ENCODE measurements at places on chromosomes 7 and 10.

DNA sequence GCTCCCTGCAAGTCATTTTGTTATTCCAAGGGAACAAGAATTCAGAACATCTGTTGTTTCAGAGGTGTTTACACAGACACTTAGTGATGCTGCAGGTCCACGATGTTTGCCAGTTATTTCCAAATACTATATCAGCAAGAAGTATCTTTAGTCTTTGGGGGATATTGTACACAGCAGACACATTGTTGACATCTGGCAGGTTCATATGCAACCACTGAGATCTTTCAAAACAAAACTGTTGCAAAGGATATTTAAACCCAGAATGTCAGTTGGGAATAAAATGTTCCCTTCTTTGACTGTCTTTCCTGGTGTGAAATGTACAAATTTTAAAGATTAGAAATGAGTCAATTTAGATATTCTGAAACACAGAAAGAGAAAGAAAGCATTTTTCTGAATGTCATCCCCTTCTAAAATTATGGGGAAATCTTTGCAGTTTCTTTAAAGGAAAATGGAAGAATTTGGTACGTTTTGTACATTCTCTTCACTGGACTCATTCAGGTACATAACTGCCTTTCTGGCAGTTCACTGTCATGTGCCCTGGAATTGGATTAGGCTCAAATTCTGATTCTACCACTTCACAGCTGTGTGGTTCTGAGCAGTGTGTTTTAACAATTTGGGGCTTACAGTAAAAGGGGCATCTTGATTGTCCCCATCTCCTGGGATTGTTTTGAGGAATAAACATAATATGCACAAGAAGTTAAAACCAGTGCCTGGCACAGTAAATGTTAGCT lies 40.3 kb upstream of the CELF2 start:
- no peak for DNase-seq

DNA sequence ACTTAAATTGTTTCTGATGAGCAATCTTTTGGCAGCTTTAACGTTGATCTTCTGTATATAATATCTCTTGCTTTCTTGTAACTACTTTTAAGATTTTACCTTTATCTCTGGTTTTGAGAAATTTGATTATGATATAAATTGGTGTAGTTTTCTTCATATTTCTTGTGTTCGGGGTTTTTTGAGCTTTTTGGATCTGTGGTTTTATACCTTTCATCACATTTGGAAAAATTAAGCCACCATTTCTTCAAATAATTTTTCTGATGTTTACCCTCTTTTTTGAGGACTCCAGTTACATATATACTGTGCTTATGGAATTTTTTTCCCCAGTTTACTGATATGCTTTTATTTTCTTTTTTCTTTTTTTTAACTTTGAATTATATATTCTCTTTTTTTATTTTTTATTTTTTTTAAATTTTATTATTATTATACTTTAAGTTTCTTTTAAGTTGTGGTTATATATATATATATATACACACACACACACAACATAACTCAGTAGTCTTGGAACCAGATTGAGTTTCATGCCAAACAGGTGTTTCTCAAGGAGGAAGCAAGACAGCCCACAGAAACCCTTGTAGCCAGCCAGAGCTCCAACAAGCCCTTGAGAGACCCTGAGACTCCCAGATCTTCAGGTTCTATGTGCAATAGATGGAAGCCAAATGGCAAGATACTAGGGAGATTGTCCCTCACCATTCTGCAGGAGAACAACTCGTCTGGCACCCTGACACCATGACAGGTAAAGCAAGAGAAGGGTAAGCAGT lies 27.5 kb upstream of the NME8 start:
- no peak for DNase-seq

GRCh38 chr10:86139066-86139657 lies 227.4 kb downstream of the GRID1 start:
- DNase-seq: no peak

DNA sequence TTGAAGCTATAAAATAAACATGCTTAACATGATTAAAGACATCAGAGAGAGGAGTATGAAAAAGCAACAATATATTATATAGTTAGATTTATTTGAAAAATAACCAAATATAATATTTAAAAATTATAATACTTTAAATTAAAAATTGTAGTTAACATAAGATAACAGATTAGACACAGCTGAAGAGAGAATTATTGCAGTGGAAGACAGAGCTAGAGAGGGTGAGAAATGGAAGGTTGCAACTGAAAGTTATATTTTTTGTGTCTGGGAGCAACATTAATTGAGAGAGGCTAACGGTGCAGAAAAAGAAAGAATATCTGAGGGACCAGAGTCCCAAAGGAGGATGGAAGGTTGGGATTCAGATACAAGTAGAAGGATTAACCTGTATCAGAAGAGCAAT lies 548.9 kb upstream of the FZD8 start:
- DNase-seq: no peak

DNA sequence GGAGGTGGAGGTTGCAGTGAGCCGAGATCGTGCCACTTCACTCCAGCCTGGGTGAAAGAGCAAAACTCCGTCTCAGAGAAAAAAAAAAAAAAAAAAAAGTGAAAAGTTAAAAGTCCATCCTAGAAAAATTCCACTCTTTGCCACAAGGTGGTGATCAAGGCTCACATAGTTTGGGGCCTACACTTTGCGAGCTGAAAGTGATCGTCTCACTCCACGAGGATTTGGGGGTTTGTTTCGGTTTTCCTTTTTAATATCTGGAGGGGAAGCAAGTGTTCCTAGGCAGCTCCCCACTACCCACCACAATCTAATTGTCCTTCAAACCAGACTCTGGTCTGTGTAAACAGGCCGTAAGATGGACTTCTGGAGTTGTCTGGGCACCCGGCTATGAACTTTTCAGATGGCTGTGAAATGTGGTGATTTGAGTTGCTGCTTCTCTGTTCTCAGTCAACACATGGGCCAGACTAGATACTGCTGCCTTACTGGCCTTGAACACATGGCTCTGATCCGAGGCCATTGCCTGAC lies 27.1 kb downstream of the PRLHR start:
- DNase-seq: no peak

DNA sequence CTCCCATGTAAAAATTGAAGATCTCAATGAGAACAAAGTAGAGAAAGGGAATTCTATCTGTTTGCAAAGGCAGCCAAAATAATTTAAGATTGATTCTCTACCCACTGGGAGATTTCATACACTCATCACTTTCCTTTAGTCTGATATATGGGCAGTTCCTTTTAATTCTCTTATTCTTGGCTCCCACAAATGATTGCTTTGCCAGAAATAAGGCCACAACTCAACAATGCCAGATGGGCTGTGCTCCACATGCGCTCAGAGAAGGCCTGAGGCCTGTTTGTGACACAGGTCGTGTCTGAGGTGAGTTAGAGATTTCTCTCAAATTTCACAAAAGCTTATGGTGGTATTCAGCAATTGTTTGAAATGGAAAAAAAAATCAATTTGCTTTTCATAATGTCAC lies 501.9 kb upstream of the SEMA3D start:
- DNase-seq: no peak

DNA sequence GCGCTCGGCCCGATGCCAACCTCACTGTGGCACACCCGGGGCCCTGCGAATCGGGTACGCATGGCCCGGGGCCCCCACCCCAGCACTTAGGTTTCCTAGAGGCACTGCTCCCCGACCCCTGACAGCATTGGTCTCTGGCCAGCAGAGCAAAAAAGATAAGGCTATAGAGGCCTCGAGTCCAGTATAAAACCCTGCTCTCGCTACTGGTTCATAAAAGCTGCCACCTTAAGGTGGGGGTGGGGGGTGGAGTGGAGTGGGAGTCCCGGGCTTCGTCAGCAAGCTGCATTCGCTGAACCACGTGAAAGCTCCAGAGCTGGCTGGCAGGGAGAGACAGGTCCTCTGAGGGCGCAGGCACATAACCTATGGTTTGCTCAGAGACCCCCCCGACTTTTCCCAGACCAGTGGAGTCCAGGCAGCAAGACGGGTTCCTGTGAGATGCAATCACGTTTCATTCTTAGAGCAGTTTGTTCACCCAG lies 1.3 kb downstream of the KAZALD1 start:
- DNase-seq: no peak

DNA sequence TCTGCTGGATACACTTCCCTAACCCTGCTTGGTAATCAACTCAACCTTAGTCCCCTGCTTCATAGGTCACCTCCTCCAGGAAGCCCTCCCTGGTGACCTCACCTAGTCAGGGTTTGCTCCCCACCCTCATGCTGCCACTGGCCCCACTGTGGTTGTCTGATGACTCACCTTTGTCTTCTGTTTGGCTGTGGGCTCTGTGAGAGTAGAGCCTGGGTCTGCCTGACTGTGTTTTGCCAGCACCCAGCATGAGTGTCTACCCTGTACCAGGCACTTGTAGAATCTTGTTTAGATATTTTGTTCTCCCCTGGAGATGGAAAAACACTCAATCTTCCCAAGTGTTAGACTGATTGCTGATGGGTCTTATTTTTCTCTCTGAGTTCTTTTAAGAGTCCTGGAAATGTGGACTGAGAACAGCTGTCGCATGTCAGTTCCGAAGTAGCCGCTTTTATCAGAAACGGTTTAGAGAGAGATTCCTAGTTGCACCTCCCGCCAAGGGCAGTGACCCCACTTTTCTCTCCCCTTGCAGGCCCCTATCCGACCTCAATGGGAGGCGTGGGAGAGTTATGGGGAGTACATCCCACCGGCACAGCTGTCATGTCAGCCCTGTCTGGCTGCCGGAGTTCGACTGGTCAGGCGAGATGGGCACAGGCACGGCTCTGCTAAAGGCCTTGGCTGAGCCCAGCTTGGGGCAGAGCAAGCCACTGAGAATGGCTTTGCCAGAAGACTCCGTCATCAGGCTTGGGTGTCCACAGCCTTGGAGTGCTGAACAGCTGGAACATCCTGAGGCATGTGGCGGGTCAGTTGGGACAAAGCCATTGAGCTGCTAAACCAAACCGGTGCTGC lies 134.3 kb downstream of the GRK5 start:
- DNase-seq: no peak

DNA sequence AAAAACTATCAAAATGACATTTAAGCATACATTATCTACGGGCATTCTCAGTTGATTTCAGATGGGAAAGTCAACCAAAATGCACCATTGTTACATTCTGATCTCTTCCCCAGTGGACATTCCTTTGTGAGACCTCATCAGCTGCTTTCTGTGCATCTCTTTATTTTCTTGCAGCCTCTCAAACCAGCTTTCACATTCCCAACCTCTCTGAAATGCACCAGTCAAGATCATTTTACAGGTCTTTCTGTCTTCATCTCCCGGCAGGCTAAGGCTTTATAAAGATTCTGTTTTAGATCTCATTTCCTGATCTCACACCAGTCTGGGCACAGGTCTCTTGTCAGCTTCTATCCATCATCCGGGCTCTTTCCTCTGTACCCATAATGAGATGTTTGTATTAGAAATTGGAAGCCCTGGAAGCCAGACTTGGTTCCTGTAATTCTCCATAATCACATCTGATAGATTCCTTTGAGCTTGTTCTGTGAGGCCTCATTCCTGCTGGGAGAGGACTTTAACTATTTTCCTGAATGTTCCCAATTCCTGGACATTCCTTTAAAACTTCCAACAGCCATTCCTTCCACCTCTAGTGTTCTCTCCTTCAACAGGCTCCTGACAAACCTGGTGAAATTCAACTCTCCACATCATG lies 44.3 kb upstream of the ARL4A start:
- no peak for DNase-seq

DNA sequence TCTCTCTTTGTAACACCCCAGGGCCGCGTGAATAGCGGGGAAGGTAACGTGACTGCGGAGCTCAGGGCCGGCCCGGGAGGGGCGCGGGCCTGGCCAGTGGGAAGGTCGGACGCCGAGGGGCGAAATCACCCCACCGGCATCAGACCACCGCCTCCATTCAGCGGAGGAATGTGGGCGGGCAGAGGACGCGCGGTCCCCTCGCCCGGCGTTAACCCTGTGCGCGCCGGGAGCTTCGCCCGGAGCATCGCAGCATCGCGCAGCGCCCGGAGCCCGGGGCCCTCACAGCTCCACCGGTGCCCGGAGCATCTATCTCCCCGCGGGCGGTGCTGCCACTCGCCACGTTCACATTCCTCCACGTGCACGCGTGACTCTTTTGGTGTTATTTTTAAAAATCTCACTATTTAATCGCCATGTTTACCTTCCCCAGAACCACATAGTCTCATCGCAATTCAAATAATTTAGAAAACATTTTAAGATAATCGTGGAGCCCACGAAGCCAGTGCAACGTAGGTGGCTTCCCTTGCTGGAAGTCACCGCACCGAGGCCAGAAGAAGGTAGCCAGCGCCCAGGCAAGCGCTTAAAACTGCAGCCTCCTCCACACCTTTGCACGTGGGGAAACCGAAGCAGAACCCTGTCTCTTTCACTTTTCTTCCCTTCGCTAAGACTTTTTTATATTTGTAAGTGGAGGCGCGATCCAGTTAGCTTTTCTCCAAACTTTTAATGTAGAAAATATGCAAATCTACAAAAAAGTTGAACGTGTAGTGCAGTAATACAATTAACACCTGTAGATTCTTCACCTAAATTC lies 21.8 kb downstream of the FGFBP3 start:
- DNase-seq: no peak

GRCh38 chr7:121510302-121510701 lies 114.2 kb upstream of the FAM3C start:
- DNase-seq: no peak

DNA sequence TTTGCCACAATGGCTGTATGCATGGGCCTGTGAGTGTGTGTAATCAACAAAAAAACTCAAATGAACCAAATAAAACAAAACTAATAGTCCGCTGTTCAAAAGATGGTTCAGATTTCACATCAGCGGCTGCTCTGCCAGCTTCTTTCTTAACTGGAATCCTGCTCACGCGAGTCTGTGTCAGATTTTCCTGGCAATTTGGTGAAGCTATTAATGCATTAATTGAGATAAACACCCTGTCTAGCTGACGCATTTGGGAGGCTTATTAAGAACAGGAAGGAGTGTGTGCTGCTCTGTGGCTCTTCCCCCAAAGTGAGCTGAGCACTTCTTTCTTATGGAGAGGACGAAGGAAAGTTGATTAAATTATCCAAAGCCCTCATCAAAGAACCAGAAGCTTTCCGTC lies 336.6 kb upstream of the MKI67 start:
- no peak for DNase-seq

Measured in cortex of kidney (tissue), 1 donor.